ENCODE measurements at places on chromosomes 1 and 21.

DNA sequence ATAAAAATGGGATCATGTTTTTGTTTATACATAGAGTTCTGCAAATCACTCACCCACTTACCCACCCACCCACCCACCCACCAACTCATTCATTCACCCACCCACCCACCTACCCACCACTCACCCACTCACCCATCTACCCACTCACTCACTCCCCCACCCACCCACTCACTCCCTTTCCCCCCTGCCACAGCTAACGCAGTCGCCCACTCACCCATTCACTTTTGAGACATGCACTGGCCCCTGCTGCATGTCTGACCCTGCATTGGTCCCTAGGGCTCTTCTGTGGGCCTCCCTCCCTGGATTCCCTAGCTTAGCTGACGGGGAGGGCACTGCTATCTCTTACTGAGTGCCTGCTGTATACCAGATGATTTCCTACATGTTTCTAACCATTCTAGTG lies 100.4 kb upstream of the CSF3R start:
- no peak for ATAC-seq

DNA sequence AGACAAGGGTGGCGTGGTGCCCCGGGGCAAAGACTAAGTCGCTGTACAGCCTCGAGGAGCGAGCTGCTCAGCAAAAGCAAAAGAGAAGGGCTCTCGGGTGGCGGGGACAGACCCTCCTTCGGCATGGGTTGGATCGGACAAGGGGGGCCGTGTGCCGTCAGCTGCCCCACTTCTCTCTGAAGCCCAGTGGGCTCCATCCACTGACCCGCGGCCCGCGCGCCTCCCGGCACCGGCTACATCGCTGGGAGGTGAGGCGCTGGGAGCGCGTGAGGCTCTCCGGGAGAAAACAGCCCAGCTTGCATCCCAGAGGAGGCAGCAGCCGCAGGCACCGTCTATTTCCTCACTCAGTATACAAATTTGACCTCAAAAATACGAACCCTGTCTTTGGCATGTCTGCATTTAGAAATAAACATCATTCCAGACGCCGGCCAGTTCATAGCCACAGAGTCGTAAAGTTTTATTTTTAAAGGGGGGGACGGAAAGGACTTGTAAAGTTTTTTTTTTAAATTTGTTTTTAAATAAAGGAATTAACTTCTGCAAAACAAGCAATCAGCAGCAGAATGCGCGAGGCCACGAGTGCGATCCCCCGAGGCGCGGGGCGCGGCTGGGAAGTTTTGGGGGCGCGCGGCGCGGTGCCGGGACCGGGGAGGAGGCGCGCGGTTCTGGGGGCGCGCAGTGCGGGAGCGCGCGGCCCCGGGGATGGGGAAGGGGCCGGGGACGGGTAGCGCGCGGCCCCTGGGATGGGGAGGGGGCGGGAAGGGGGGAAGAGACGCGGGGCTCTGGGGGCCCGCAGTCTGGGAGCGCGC lies 689 bp upstream of the GPR137B start:
- ATAC-seq: no peak

- no peak for ATAC-seq
Measured at GRCh38 chr1:168618886-168619285, 42.5 kb downstream of the XCL1 start.

GRCh38 chr21:38505654-38506523 lies 7.6 kb upstream of the ERG start:
- ATAC-seq: no peak

GRCh38 chr1:98277118-98277517 lies 356.3 kb upstream of the DPYD start:
- no peak for ATAC-seq

Data from gastroesophageal sphincter (tissue), 4 donors.